ENCODE measurements at places on chromosomes 12 and 14.

- no peak for DNase-seq
Observed at GRCh38 chr12:77760271-77761025, 70.2 kb upstream of the NAV3 start.

GRCh38 chr14:87131879-87132278 lies 861.1 kb downstream of the GALC start:
- no peak for DNase-seq

GRCh38 chr12:89213747-89214146 lies 138.6 kb downstream of the DUSP6 start:
- no peak for DNase-seq

DNA sequence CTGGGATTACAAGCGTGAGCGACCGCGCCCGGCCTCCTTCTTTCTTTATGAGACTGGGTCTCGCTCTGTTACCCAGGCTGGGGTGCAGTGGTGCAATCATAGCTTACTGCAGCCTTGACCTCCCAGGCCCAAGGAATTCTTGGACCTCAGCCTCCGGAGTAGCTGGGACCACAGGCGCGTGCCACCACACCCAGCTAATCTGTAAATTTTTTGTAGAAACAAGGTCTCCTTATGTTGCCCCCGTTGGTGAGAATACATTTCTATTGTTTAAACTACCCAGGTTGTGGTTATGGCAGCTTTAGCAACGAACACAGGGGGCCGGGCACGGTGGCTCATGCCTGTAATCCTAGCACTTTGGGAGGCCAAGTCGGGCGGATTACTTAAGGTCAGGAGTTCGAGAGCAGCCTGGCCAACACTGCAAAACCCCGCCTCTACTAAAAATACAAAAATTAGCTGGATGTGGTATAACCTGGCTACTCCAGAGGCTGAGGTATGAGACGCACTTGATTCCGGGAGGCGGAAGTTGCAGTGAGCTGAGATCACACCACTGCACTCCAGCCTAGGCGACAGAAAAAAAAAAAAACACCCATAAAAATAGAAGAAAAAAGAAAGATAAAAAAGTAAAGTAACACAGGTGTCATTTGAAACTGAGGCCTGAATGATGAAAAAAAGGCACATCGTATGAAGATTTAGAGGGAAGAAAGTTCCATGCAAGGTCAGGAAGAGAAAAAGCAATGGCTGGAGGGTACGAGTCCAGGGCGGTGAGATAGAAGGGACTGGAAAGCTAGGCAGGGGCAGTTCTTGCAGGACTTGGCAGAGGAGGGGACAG lies 977 bp upstream of the TMEM120B start:
- DNase-seq, result peak; percentile 13

GRCh38 chr12:59444932-59445331 lies 150.9 kb upstream of the SLC16A7 start:
- no peak for DNase-seq

GRCh38 chr12:116955382-116956021 lies 44.8 kb downstream of the FBXW8 start:
- DNase-seq, result peak; percentile 16

GRCh38 chr14:74267588-74267987 lies 28.3 kb downstream of the VSX2 start:
- DNase-seq, result no peak

- DNase-seq, result no peak
Observed at GRCh38 chr12:31220061-31220460, 105.9 kb downstream of the SINHCAF start.

DNA sequence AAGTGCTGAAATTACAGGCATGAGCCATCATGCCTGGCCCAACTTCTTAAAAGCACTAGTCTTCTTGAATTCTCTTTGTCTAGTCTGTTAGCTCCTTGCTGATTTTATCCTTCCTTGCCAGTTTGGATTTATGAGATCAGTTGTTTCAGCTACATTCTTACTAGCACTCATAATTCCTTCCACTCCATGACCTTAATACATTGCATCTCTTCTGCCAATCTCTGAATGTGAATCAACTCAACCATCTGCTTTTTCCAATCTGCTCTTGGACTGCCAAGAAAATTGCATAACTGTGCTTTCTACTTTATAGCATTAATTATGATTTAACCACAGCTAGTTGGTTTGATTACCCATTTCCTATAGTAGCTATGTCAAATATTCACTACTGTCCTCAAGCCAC lies 14.9 kb upstream of the HEATR5A start:
- DNase-seq, result no peak

Measured in naive thymus-derived CD8-positive, alpha-beta T cell (primary cell).